ENCODE measurements at places on chromosomes 3 and 15.

GRCh38 chr3:124962403-124962940 lies 27.9 kb upstream of the MUC13 start:
- no peak for DNase-seq

- no peak for DNase-seq
Observed at GRCh38 chr3:69724722-69725435, 14.4 kb upstream of the MITF start.

GRCh38 chr3:45644791-45645201 lies 44.4 kb upstream of the SACM1L start:
- DNase-seq = no peak

- no peak for DNase-seq
Observed at GRCh38 chr15:32641517-32642059, at the start of gene SCG5. SCG5 (plus strand) TSS chr15:32641710; CDS start chr15:32643593, 1,883 bp downstream.

- DNase-seq = no peak
Observed at GRCh38 chr15:98835876-98836275, 171.7 kb downstream of the PGPEP1L start.

GRCh38 chr3:16529264-16529663 lies 15.8 kb upstream of the RFTN1 start:
- DNase-seq = no peak

DNA sequence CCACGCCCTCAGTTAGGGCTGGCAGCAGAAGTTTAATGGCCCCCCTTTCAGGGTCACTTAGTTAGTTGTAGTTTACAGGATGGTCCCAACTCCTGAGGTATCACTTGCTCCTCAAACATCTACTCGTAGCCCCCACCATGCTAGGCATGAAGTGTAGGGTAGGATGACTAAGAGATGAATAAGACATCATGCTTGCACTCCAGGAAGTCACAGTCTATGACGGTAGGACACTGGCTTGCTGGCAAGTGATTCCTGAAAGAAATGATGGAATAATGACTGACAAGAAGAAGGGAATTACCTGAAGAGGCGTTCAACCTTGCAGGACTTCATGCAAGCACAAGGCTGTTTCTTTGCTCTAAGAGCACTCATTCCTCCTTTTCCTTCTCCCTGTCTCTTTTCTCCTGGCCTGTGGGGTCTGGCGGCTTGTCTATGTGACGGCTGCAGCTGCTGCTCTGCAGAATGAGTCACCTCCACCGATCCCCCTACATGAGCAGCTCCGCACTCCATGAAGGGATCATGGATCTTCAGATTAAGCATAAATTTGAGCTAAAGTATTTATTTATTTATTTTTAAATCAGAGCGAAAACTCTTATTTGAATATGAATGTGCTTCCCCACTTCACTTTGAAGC lies 82.9 kb upstream of the BOC start:
- DNase-seq = no peak

GRCh38 chr3:85758442-85758841 lies 799.7 kb downstream of the CADM2 start:
- DNase-seq = no peak

DNA sequence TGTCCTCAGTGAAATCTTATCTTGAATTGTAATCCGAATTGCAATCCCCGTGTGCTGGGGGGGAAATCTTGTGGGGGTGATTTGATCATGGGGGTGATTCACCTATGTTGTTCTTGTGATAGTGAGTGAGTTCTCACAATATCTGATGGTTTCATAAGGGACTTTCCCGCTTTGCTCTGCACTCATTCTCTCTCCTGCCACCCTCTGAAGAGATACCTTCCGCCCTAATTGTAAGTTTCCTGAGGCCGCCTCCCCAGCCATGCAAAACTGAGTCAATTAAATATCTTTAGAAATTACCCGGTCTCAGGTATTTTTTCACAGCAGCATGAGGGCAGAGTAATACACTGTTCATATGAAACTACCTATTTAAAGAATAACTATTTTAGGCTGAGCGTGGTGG lies 304.1 kb upstream of the EPHA6 start:
- DNase-seq = no peak

GRCh38 chr3:13343601-13344000 lies 76.5 kb downstream of the NUP210 start:
- DNase-seq = no peak

DNA sequence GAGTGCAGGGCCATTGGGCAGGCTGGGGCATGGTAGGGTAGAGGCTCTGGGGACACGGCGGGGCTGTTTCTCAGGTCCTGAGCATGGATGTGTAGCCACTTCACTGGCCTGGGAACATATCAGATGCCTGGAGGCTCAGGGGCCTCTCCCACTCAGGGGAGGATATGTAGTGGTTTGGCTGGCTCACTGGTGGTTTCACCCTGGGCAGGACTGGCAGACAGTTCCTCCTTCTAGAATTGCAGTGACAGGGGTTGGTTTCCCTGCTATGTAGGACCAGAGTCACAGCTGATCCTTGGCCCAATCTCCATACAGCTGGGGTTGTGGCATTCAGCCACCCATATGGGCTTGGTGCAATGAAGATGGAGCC lies 4.8 kb upstream of the ARHGAP31 start:
- DNase-seq = no peak

DNA sequence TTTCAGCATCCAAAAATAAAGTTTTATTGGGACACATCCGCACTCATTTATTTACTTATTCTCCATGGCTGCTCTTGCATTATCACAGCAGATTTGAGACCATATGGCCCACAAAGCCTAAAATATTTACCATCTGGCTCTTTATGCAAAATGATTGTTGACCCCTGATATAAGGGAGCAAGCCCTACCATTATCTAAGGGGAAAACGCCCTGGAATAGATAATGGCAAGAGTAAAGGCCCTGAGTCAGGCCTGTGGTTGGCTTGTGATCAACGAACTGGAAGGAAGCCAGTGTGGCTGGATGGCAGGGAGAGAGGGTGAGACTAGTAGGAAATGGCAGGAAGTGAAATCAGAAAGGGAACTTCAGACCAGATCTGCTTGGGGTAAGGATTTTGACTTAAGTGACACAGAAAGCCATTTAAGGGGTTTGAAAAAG lies 24.6 kb upstream of the DMXL2 start:
- no peak for DNase-seq

DNA sequence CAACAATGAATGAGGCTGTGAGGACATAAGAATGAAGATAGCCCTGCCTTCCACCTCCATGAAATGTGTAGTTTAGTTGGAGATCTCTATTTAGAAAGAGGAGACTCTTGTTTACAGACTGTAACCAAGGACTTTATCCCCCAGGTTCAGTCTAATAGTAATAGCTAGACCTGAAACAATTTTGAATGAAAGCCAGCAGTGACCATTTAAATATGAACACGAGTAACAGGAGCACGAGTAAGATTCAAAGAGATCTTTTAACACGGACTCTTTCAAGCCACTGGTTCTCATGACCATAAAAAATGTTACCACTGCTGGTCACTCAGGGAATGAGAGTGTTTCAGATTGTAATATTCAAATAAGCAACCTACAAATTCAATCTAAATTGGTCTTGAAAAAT lies 123.1 kb downstream of the FMN1 start:
- no peak for DNase-seq

- no peak for DNase-seq
Observed at GRCh38 chr15:61200626-61201025, 28.5 kb downstream of the RORA start.

- DNase-seq = no peak
Observed at GRCh38 chr3:18575573-18575972, 150.4 kb upstream of the SATB1 start.

GRCh38 chr3:27666272-27666671 lies 55.9 kb downstream of the EOMES start:
- no peak for DNase-seq

DNA sequence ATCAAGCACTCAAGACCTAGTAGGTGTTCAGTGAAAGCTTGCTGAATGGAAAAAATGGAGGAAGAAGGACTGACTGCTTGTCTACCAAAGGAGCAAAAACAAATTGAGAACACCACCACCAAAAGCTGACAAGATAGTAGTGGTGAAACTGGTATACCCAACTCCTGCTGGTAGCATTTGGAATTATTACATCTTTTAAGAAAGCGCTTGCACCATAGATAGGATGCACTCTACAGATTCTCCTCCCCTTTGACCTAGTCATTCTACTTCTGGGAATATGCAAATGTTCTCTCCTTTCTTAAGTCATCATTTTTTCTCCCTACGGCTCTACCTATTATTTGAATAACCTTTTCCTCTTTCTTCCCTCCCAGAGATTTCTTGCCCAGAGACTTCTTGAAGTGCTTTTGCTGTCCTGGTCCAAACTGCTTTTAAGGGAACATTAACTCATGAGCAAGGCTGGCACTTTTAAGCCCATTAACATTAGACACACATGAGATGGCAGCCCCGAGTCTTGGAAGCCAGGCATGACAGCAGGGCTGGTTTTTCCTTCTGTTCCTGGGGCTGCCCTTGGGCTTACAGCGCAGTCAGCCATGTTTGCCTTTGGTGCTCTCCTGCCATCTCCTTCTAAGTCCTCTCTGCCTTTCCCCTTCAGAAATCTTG lies 75.0 kb upstream of the TLE3 start:
- DNase-seq = no peak

GRCh38 chr15:71784719-71785118 lies 25.6 kb upstream of the NR2E3 start:
- no peak for DNase-seq

DNA sequence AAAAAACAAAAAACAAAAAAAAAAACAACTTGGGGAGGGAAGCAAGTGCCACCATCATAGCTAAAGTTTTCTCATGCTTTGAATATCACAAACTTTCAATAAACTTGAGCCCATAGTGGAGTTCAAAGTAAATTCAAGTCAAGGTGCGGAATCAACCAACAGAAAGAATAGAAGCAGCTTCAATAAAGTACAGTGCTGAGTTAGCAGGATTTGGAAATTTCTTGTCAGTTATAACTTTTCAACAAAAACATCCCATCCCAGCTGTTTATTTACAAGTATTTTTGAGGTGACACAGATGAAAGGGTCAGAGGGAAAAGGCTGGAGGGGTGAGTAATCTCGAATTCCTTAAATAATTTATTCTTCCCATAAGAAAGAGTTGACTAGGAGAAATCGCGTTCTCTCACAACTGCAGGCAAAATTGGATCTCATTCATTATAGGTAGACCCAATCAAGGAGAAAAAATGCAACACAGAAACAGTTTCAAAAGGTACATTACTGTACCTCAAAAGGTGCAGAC lies 477.4 kb upstream of the RASGRP1 start:
- no peak for DNase-seq

DNA sequence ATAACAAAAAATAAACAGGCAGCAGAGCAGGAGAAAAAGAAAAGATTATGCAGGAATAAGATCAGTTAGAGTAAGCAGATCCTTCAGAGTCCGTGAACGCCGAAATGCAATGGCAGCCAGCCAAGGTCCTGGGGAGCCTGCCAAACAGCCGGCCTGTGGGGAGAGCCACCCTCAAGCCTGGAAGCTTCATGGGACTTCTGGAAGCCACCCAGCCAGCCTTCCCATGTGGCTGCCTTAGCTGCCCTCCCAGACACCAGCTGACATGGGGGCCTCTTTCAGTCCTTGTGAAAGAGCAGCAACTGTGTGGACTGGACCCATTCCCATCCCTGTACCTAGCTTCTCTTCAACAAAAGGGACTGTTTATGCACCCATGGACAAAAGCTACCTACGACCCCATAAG lies 64.9 kb upstream of the RAD18 start:
- DNase-seq = no peak

DNA sequence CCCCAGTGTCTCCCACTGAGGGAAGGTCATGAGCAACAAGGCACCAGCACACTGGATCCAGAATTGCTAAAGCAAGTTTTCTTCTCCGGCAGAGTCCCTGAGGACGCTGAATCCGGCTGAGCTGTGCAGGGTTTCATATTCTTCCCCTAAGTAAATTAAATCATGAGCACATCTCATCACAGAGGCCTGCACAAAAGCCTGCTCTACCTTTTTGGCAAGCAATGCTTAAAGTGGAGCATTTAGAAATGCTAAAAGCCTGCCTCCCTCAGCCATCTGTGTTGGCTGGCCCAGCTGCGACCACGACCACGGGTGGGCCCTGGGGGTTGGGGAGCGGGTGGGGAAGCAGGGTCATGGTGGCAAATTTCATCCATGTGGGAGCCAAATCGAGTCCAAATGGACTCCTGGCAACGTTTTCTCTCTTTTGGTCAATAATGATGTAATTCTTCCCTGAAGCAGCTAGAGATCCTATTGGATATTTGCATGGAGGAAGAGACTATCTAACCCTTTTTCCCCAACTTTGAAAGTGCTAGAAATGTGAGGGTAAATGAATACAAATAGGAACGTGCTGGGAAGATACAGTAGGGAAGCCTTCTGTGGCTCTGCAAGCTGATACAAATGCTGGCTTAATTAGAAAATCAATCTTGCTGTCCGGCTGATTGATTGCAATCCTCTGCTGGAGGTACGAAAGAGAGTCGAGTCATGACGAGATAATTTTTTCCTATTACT lies 532.8 kb upstream of the TBL1XR1 start:
- no peak for DNase-seq

DNA sequence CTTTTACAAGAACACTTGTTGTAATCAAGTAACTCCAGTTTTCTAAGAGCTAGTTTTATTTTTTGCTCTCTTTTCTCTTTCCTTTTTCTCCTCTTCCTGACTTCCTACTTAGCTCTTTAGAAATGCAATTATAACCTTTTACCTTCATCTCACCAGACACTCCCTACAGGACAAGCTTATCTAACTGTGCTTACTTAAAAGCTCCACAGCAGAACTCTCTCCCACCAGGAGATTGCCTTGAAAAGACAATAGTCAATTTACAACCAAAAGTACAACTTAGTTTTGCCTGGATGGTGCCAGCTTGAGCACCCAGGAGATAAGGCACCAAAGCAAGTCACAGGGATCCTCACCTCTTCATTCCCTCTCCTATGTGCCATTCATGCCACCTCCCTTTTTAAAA lies 573.8 kb upstream of the LMCD1 start:
- no peak for DNase-seq

- no peak for DNase-seq
Observed at GRCh38 chr15:46126581-46126980, 491.8 kb downstream of the SQOR start.

DNA sequence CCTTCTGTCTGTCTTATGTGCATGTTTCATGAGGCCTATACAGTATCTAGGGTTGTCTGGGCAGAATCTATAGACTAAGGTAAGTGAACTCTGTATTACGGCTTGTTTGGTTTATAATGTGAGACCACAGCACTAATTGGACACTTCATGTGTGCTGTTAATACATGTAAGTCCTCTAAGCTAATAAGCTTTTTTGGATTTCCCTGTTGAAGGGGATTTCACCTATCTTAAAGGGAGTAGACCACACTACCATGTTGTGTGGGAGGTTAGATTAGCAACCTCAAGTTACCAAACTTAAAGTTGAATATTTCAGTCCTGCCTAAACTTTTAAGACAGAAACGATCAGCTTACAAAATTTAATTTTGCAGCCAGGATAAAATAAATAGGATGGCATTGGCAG lies 189.8 kb upstream of the GOLIM4 start:
- no peak for DNase-seq

DNA sequence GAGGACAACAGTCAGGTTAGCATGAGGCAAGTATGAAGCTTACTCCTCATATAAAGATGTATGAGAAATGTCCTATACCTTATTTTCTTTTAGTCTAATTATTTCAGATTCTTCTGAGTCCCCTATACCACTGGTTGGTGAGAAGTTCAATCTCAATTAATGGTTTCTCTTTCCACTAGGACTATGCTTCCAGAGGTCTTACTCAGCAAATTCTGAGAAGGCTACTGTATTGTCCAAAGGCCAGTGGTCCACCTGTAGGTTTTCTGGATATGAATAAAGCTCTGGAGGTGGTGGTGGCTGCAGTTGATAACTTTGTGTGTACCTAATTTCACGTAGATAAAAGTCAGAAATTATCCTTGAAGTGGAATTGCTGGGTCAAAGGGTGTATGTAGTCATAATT lies 149.4 kb downstream of the EPHB1 start:
- DNase-seq = no peak

GRCh38 chr3:55630280-55630920 lies 143.3 kb upstream of the WNT5A start:
- no peak for DNase-seq

All from activated T-cell treated with anti-CD3 and anti-CD28 coated beads for 4 hours (primary cell).